ENCODE measurements at places on chromosomes 1 and 21.

DNA sequence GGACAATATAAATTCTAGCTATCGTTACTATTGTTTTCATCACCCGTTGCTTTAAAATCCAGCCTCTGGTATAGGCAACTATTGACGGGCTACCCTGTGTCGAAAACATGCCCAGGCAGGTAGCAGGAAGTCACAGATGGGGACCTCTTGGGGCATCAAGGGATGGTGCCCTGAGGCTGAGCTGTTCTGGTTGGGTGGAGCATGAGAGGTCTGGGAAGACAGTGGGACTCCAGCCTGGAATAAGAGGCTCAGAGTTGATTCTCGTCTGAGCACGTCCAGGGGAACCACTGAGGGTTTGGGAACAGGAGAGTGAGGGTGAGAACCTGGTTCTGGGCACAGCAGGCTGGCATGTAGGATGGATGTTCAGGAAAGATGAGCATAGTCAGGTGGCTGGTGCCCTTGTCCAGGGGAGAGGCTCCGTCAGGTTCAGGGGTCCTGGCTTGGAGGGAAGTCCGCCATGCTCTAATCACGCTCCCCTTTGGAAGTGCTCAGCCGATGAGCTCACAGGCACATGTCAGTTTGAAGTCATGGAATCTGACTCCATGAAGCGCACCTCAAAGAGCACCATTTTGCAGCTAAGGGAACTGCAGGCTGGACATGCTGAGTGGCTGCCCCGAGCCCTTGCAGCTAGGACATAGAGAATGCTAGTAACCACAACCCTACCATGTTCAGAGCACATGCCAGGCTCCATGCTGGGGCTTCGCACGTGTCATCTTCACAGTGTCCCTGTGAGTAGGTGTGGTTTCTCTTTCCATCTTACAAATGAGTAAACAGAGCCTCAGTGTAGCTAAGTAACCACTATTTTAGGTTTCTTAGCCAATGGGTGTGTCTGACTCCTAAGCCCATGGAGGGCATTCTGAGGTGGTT, 21.0 kb downstream of the PCSK9 start:
- no peak for DNase-seq

DNA sequence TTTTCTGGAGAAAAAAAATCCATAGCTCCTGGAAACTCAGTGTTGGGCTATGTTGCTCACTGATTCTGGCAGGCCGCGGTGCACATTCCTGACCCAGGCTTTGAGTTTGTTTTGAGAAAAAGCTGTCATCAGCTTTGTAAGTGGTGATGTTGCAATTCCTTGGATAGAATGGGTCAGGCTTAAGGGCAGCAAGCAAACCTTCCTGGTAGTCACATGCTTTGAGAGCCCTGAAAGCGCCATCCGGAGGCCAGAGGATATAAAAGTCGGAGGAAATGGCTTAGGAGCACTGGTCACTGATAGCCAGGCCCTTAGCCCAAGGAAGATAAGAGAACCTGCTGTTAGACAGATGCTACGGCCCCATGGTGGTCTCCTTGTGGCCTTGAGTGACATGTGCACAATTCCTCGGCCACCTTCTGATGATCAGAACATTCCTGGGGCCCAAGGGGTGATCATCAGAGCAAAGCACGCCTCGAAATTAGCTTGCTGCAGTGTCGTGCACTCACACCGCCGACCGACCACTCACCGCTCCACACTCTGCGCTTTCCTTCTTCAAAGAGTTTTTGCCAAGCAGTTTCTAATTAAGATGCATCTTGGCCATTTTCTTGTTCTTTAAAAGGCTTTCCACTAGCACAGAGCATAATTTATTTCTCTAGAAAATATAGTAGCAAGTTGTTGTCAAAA, 78.6 kb downstream of the MAN1C1 start:
- DNase-seq: no peak

DNA sequence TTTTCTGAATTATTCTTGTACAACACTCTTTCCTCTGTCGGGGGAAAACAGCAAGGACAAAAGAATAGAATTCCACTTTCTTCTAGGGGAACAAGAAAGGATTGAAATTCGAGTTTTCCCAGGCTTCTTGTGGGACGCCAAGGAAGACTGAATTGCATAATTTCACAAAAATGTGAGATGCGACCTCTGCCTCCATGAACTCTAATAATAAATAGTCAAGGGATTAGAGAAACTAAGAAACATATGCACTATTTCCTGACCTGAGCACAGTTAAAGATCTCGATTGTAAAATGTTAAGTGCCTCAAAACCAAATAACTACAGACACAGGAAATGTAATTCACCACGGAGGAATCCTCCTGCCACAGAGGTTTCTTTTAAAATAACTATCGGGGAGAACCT, 117.3 kb upstream of the MARK1 start:
- DNase-seq: no peak

- DNase-seq: no peak
These were observed 2.9 kb upstream of the TFF3 start for GRCh38 chr21:42317826-42318746.

DNA sequence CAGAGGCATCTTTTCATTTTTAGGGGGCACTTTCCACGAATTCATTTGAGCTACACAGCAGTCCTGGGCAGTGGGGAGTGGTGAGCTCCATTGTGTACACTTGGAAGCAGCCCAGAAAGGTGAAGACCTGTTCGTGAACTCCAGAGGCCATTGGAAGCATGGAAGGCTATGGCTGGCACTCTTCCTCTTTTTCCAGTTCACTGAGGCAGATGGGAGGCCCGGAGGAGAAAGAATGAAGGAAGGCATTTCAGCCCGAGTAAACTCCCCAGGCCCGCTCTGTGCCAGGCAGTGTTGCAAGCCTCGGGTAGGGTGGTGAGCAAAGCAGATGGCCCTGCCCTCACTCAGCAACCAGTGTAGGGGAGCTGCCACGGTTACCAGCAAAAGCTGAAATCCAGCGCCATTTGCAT, 673 bp upstream of the DHCR24 start:
- DNase-seq: no peak

- no peak for DNase-seq
These were observed 1291.5 kb upstream of the B3GALT2 start for GRCh38 chr1:194477908-194478307.

Measured in CD8-positive, alpha-beta T cell (primary cell).